CD4-positive, alpha-beta T cell treated with Interleukin-6 at 100 ng/mL for 8 hours (primary cell): ENCODE measurements at places on chromosomes 2 and 18.
A peak's percentile ranks its signal among the peaks of the same experiment; 100 is the strongest.

- DNase-seq, result no peak
Observed at GRCh38 chr2:25414781-25415180, 73.1 kb upstream of the DNMT3A start.

DNA sequence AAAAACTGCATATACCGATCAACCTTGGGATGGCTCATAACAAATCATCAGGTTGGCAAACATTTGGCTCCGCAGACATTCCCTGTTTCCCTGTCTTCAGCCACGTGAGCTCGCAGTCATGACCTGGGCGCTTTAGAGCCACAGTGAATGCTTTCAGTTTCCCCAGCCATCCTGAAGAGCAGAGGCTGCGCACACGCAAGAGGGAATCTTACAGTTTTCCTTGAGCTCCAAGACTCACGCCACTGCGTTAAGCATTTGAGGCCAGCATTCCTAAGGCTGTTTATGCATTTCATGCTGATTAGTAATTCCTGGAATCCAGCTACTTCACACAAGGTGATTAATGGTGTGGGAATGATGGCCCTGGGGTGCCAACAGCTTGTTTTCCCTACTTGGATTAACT lies 95.1 kb downstream of the MTCL1 start:
- DNase-seq, result no peak

DNA sequence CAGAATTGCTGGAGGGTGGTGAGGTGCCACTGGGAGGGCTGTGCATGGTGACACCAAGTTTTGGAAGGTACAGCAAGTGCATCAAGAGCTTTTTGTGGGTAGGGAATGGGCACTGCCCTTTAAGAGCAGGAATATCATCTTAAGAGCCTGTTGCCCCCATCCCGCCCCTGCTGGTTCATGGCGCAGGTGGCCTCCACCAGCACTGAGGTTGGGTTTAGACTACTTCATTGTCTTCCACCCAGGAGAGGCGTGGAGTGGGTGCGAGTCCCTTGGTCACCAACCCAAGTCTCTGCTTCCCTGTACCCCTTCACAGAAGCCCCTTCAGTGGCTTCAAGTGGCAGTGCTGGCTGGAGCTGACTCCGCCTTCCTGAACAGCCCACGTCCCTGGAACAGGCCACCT lies 7.8 kb downstream of the RNPEPL1 start:
- no peak for DNase-seq

DNA sequence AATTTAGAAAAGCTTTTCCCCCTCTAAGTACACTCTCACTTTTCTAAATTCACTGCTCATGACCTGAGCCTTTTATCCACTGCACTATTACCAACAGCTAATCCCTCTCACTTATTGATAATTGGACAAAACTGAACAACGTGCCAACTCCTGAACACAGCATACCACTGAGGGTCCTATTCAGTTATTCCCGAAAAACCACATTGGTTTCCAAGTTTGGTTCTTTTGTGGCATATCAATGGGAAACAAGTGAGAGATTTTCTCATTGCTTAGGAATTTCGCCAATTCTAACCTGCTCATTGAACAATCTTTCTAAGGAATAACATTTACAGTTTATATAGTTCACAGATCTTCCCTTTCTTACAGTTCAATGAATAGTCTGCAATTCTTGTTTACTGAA lies 977.4 kb downstream of the TMEM182 start:
- no peak for DNase-seq

GRCh38 chr2:195657634-195658540 lies 861 bp downstream of the SLC39A10 start:
- DNase-seq, result peak; percentile 79

DNA sequence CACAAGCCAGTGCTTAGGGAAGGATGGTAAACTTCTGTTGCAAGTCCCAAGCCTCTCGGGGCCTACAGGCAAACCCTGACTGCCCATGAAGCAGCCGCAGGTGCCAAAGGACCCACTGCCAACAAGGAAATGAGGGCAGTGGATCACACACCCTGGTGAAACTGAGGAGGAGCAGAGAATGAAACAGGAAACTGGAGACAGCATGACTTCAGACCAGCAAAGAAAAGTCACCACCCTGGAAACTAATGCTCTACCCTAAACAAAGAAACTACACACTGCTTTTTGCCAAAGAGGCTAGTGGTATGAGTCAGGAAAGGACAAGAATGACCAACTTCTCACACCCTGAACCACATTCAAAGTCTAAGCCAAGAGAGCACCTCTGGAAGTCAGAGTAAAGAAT lies 97.2 kb downstream of the MYO5B start:
- DNase-seq, result no peak
